Peyer's patch (tissue), 4 donors: ENCODE measurements at places on chromosomes 2 and 18. TPM values are rescaled to one million over a fixed set of nuclear protein-coding genes. Genes with fewer than 3 reads are reported as not detected.

The DSG1 gene
- total RNA-seq, result 0.27 TPM

GRCh38 chr2:192286093-192286701, 91.5 kb upstream of the TMEFF2 start:
- no peak for DNase-seq

The TMEM17 gene
- 0.67 TPM for total RNA-seq

- no peak for DNase-seq
These were observed 689 bp downstream of the RPRD1A start for GRCh38 chr18:36066686-36067054.

GRCh38 chr2:15498554-15498953, 62.6 kb downstream of the NBAS start:
- DNase-seq, result no peak

GRCh38 chr2:59180621-59181020, 939.5 kb upstream of the FANCL start:
- DNase-seq, result no peak

DNA sequence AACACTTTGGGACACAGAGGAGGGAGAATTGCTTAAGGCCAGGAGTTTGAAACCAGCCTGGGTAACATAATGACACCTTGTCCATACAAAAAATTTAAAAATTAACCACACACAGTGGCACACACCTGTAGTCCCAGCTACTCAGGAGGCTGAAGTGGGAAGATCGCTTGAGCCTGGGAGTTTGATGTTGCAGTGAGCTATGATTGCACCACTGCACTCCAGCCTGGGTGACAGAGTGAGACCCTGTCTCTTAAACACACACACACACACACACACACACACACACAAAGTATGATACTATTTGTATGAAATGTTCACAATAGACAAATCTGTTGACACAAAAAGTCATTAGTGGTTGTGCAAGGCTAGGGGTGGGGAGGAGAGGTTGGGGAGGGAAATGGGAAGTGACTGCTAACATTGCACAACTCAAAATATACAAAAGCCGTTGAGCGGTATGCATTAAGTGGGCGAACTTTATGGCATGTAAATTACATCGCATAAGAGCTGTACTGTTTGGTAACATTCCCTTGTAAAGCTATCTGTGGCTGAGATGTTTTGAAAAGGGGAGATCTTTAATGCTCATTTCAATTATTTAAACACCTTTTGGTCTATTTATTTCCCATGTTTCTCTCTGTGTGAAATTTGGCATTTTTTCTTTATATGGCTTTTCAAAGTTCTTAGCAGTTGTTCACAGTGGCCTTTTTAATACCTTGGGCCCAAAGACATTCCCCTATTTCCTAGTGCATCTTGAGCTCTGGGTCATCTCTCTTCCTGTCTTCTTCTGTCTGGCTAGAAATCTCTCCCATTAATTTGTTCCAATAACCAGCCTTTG, 58.9 kb upstream of the ZNF516 start:
- DNase-seq, result no peak

The ADAM23 gene
- 2.0 TPM for total RNA-seq

DNA sequence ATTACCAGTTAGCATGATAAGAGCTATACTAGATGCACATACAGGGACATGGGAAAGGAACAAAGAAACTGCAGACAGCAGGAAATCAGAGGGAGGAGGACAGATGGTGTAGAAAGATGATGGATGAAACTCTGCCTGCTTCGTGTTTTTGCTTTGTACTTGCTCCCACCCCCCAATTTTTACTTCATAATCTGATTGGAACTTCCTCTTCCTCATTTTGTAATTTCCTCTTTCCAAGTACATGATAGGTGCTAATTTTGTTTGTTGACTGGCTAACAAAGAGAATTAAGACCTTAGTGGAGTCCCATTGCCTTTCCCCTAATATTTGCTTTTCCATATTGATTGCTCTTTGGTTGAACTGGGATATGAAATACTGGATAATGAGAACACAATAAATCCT, 76.0 kb upstream of the PELI1 start:
- no peak for DNase-seq

GRCh38 chr2:62593825-62594224, 87.8 kb upstream of the TMEM17 start:
- no peak for DNase-seq

GRCh38 chr2:101047774-101048173, 45.7 kb downstream of the RPL31 start:
- no peak for DNase-seq

The C2orf78 gene
- not detected for total RNA-seq

DNA sequence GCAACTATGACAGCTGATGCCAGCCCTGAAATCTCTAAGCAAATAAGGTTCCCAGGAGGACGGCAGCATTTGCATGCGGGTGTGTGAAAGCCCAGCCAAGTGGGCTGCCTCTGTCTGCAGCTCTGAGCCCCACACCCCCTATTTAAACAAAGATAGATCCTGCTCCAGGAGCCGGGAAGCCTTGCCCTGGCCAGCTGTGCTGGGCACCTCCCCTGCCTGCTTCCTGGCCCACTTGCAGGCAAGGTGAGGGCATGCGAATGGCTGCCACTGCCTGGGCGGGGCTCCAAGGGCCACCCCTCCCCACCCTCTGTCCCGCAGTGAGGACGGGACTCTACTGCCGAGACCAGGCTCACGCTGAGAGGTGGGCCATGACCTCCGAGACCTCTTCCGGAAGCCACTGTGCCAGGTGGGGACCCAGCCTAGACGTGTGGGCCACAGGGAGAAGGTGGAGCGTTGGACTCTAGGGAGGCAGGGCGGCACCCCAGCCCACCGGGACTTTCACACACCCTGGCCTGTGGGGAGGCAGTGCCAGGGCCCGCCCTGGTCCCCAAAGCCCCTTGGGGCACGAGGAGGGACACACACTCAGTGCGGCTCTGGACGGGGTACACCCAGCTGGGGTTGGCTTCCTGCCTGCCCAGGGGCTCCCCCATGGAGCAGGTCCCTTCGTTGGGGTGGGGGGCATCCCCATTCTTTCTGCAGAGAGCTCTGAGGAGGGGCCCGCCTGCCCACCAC, at the start of gene ANO7:
Gene ANO7, plus strand, starts transcription at position 317 of the 732 bp plus-strand sequence. CDS start 1,387 bp downstream, outside the sequence.
- DNase-seq, result peak; percentile 66

- DNase-seq, result no peak
These were observed 167.3 kb downstream of the HRH4 start for GRCh38 chr18:24627644-24628315.

The MYOM1 gene
- 4.4 TPM for total RNA-seq

DNA sequence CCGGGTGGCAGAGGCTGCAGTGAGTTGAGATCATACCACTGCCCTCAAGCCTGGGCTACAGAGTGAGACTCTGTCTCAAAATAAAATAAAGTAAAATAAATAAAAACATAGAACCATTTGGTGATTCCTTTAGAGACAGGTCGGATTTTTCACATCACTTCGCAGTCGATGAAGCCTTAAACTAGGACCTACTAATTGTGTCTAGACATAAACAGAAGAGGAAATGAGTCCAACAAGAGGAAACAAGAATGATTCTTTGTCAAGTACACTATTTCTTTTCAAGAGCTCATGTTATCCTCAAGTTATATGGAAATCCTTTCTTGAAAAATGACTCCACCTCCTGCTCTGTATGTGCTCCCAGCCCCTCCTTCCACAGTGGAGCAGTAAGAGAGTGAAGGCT, 758.9 kb downstream of the DPP10 start:
- DNase-seq, result no peak
